NCI-H187 treated with DMSO at 0.1 percent for 48 hours (cell line): ENCODE measurements at places on chromosomes 4 and X.

DNA sequence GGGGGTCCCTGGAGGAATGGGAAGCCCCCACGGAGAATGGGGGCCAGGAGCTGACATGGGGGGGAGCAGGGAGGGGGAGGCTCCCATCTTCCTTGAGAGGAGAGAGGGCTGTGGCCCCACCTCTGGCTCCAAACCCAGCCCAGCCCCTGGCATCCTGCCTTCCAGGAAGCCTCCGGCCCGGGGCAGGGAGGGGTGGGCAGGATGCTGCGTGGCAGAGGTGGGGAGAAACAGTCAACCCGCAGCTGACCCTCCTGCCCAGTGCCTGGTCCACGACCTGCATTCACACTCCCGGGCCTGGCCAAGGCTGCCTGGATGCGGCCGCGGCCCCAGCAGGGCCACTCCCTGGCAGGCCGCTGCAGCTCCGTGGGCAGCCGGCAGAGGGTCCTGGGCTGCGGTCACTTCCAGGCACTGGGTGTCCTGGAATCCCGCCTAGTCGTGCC, 39.0 kb downstream of the CPLX1 start:
- no peak for DNase-seq

- DNase-seq: no peak
Observed at GRCh38 chr4:118772081-118772766, 63.7 kb downstream of the SEC24D start.

GRCh38 chr4:139028191-139028661, 12.6 kb downstream of the NOCT start:
- DNase-seq: no peak

- no peak for DNase-seq
Observed at GRCh38 chr4:2626231-2626630, 89.8 kb downstream of the FAM193A start.

- no peak for DNase-seq
Observed at GRCh38 chr4:96092151-96092705, 252.3 kb downstream of the PDHA2 start.

GRCh38 chrX:128518508-128518907, 466.3 kb upstream of the ACTRT1 start:
- DNase-seq: no peak

DNA sequence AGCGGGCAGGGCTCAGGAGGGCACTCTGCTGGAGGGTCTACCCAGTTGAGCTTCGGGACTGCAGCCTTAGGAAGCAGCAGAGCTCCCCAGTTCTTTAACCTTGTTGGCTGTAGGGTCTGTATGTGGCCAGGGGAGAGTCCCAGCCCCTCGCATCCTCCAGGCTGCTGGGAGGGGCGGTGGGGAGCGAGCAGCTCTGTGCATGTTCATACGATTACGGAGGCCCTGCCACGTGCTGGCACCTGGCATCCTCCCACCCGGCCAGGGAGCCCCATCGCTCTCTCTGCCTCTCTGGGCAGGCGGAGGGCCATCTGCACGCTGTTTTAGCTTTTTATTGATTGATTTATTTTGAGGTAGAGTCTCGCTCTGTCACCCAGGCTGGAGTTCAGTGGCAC, 21.2 kb downstream of the NSG1 start:
- DNase-seq: no peak

- DNase-seq: no peak
Observed at GRCh38 chr4:104901438-104901837, 245.2 kb upstream of the TET2 start.

GRCh38 chrX:130696542-130696941, 206.5 kb downstream of the ENOX2 start:
- DNase-seq: no peak

- peak; percentile 8 for DNase-seq
Observed at GRCh38 chr4:53908661-53909078, 155.7 kb downstream of the CHIC2 start.

DNA sequence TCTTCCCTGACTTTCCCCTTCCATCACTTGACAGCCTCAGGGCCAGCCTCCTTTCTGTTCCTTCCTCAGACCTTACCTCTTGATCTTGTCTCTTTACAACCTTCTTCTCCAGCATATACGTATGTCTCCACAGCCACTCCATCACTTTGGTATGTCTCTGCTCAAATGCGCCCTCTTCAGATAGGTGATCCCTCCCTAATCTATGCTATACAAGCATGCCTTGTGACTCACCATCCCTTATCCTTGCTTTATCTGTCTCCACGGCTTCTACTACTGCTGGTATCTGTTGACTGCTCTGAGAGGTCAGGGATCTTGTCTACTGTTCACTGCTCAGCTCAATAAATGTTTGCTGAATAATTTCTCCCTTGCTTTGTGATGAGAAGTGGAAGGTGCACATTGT, 9.0 kb downstream of the ARAP2 start:
- DNase-seq: no peak

- DNase-seq: no peak
Observed at GRCh38 chr4:96099031-96099430, 259.1 kb downstream of the PDHA2 start.

DNA sequence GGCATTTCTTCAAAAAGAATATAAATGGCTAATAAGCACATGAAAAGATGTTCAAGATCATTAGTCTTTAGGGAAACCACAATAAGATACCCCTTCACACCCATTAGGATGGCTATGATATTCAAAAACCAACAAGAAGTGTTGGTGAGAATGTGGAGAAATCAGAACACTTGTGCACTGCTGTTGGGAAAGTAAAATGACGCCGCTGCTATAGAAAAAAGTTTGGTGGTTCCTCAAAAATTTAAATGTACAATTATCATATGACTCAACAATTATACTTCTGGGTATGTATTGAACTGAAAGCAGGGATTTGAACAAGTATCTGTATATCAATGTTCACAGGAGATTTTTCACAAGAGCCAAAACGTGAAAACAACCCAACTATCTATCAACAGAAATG, 29.4 kb upstream of the NEUROG2 start:
- no peak for DNase-seq

DNA sequence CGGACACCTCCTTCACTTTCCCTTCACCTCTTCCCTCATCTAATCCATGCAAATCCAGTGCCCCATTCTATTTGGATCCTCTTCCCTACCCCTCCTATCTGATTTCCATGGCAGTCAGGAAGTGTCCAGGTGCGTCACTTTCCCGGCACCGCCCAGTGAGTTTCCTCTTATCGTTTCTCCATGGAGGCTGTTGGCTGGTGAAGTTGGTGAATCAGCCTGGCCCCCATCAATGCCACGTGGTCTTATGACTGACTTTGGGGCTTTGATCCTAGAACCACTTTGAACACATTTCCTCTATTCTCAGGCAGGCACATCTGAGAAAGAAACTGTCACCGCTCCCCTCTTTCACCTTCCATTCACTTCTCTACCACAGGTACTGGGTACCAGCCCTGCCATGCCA, 137.8 kb downstream of the CEP135 start:
- no peak for DNase-seq

DNA sequence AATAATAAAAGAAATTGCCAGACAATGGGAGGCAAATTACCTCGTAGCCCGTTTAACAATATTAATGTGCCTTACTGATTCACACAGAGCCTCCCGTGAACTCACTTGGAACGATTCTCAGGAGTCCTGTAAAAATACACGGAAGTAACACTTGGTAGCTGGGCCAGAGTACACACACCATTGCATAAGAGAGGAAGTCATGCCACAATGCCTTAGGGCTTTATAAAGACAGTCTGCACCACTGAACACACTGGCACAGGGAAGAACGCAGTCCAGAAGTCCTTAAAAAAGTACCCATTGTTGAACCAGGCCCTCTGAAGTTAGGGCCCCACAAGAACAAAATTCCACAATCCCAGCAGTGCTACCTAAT, 15.1 kb downstream of the SLC2A9 start:
- no peak for DNase-seq

DNA sequence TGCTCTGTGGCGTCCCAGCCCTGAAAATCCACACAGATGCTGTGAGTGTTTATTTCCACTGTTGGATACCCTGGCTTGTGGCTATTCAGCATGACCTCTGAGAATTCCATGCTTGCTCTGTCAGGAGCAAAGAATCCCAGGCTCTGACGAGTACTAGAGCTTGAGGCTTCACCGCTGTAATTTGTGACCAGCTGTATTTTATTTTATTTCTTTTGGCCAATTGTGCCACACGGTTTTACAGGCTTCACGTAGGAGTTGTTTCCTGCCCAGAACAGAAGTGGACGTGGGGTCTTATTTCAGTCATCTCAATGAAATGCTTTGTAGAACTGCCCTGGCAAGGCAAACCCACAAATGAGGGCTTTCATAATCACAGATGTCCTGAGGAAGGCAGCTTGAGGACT, 69.4 kb upstream of the CLDN34 start:
- no peak for DNase-seq

DNA sequence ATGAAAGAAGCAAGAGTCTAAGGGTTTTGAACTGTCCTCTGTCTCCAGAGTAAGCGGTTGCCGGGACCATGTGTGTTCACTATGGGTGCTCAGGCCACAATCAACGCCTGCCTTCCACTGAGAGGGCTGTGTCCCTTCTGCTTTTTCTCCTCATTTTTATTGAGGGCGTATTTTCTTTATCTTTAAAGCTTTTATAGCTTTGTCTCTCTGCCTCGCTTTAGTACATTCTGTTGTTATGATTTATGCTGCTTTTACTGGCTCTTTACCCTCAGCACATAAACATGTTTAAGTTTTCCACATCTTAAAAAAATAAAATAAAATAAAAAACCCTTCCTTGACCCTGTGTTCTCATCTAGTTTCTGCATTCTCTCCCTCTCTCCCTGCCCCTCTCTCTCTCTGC, 42.4 kb upstream of the ATP6AP2 start:
- no peak for DNase-seq

GRCh38 chr4:31068257-31069075, 348.3 kb downstream of the PCDH7 start:
- no peak for DNase-seq

GRCh38 chr4:110107866-110108265, 90.5 kb downstream of the ELOVL6 start:
- DNase-seq: no peak

DNA sequence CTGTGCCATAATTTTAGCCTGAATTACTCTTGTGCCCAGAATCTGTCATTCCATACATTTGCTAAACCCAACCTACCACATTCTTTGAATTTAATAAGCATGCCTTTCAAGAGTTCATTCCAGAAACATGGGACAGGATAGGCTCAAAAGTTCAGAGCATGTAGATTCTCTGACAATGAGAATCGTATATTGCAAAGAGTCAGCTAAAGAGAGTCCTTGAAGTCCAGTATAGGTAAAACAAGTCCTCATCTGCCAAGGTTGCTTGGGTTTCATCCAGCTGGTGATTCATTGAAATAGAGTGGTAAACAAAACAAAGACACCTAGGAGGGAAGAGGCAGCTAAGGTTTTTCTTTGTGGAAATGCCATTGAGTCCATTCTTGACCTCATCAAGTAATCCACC, 249.3 kb upstream of the DIPK2B start:
- DNase-seq: no peak

DNA sequence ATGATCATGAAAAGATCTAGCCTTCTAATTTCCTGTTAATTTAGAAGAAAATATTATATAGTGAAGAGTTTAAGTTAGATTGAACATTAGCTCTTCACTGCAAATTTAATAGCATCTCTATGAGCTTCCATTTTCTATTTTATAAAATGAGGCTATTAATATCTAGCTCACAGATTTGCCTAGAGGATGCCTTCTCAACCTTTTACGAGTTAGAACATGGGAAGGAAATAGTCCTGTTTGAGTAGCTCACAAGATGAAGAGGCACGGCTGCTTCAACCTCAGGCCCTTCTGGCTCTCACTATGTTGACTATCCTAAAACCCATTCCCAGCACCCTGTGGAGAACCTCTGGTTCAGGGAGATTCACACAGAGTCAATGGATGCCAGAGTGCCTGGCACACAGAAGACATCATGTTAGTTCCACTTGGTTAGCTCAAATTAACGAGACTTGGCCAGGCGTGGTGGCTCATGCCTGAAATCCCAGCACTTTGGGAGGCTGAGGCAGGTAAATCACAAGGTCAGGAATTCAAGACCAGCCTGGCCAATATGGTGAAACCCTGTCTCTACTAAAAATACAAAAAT, 97.9 kb upstream of the GUCY1A1 start:
- DNase-seq: no peak

- DNase-seq: no peak
Observed at GRCh38 chrX:136711147-136711546, 63.2 kb downstream of the CD40LG start.

DNA sequence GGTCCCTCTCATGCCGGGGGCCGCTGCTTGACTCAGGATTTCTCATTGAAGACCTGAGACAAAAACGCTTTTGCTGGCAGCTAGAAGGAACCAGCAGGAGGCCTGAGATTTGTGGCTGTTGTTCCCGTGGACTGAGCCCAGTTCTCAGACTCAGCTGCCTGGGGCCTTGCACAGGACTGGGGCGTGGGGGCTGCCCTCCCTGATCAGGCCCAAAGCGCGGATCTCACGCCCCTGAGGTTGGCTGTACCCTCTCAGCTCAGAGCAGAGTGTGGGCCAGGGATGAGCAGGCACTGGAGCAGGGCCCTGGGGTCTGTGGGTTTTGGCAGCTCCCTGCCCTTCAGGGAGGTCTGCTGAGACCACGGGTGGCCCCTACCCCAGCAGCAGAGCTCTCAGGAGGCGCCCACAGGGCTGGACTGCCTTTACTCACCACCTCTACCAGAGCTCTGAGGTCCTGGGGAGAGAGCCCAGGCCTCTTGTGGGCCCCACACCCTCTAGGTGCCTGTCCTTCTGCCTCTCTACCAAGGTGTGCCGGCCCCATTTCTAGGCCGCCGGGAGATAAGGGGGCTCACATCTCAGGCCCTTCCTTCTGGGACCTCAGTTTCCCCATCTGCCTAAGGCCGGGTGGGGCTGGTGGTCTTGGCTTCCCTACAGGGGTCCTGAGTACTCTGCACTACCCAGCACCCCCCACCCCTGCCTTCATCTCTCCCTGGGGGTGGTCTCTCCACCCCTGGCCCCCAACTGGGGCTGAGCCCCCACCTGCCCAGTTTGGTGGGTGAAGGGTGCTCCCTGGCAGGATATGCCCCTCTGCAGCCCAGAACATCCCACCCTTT, 5.6 kb downstream of the MSANTD1 start:
- no peak for DNase-seq

DNA sequence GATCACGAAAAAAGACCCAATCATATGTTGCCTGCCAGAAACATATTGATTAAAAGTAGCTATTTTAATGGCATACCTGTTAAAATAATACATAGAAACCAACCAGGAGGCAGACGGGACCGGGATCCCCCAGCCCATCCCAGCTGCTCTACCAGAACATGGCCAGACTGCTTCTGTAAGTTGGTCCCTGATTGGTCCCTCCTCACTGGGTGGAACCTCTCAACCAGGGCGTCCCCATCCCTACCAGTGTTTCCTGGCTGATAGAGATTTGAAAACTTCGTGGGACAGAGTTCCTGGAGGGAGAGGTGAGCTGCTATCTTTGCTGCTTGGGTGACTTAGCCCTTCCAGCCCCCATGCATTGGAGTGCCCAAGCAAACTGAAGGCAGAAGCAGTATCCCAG, 256.2 kb downstream of the TRAM1L1 start:
- DNase-seq: no peak

GRCh38 chr4:35879479-35879878, 364.8 kb downstream of the ARAP2 start:
- no peak for DNase-seq
